ENCODE measurements at places on chromosomes 12 and 14.

DNA sequence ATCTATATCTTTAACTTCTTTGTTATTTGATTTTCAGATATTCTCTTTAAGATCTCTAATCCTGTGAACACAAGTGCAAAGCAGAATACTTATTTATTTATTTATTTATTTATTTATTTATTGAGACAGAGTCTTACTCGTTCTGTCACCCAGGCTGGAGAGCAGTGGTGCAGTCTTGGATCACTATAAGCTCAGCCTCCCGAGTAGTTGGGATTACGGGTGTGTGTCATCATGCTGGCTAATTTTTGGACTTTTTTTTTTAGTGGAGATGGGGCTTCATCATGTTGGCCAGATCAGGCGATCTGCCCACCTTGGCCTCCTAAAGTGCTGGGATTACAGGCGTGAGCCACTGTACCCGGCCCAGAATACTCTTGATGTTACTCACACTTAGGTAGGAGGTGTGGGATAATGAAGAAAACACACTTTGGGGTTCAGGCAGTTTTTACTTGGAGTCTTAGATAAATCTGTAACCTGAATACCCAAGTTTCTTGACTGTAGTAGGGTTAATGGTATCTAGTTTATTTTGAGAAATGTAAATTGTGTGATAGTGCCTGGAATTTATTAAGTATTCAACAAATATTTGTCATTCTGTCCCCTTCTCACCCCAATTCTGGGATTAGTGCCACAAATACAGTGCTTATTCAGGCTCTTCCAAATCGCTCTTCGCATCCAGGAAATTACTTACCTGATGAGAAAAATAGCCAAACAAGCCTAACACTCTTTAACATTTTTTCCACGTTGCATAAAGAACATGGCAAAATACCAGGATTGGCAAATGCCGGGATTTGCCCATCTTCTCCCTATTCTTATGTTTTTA, 33.0 kb downstream of the METAP2 start:
- no peak for DNase-seq

GRCh38 chr12:18071336-18071735, 18.7 kb downstream of the RERGL start:
- peak; percentile 32 for DNase-seq

DNA sequence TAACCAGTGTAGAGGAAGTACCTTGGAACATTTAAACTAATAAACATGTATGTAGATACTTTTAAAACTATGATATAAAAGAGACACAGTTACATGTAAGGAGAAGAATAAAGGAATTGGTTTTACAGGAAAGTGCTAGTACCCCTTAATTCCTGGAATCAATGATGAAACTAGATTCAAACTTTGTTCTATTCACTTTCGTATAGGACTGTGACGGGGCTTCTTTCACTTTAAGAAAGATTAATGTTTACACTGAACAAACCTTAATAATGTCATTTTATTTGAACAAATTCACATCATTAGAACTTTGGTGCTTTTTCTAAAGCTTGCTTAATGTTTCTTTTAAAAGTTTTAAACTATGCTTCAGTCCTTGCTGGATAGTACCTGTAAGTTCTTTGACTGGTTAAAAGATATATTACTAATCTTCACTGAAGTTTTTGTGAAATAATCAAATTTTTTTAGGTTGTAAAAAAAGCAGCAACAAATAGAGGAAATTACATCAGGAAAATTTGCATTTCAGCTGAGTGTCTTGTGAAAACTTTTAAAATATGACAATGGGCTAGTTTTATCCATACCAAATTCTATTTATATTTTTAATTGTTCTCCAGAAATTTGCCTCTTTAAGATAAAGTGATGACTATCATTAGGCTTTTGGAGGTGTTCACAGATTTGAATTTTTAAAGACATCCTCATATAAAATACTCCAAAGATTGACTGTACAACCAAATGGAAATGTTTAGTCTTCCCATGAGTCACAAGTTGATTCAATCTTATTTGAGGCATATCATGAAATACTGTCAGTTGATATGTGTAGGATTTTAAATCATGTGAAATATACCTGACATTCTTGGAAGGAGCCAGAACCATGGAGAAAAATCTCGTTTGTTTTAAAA, 36.2 kb downstream of the PAPOLA start:
- no peak for DNase-seq

- no peak for DNase-seq
Measured at GRCh38 chr12:71447691-71448132, 8.1 kb downstream of the LGR5 start.

GRCh38 chr14:76780875-76781647, 19.8 kb downstream of the VASH1 start:
- DNase-seq = no peak

DNA sequence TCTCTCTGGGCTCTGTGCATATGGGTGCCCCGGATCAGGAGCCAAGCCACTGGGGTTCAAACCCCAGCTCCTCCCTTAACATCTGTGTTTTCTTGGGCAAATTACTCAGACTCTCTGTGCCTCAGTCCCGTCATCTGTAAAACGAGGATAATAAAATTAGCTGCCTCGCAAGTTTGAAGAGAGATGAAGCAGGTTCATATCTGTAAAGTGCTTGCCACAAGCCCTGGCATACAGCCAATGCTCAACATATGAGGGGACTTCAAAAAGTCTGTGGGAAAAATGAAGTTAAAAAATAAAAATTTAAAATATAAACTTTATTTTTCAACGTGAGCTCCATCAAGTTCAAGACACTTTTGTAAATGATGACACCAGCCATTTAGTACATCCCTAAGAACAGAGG, 276.7 kb downstream of the FOXN3 start:
- DNase-seq = no peak

DNA sequence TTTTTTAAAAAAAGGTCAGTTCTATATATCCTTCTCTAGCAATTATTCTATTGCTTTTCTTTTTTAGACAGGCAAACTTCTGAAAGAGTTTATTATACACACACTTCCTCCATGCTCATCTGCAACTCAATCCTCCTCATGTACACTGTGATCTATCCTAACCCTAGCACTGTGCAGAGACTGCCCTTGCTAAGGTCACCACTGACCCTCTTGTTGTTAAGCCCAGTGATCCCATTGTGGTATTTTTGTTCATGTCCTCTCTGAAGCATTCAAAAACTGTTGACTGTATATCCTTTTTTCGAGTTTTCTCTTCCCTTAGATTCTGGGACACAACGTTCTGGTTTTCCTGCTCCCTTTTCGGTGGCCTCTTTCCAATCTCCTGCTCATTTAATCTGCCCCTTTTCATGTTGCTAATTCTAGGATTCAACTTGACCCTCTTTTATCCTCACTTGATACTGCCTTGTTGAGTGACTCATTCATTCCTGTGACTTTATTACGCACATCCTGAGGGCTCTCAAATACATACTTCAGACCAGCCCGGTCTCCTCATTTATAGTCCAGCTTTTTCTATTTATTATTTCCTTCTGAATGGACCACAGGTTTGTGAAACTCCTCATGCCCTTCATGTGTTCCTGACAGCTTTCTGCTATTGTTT, 53.9 kb upstream of the PTPRB start:
- DNase-seq = no peak

DNA sequence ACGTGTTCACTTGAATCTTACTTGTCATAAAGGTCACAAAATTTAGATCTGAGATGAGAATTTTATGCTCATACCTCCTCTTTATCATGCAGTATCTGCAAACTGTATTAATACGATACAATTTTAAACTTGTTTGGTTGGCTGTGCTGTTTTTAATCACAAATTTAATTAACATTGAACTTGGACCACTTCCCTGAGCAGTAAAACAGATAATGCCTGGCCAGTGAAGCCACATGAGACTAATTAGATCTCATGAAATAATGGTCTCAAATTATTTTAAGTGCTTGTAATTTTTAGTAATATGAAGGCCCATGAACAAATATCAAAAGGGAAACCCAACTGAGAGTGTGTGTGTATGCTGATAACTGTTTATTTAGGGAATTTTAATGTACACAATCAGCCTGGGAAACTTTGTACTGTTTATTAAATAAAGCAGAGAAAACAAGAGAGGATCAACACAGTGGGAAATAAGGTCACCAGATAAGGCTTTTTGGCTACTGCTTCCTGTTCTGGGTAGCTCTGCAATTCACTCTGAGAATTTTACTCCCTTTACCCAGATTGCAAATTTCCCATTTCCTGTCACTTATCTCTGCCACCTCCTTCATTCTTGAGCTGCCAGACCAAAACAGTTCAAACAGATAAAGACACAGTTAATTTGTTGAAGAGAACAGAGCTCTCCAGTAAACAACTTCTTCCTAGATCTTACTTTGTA, 61.6 kb upstream of the GNPNAT1 start:
- no peak for DNase-seq

GRCh38 chr12:114935658-114936057, 251.7 kb upstream of the TBX3 start:
- DNase-seq = no peak

DNA sequence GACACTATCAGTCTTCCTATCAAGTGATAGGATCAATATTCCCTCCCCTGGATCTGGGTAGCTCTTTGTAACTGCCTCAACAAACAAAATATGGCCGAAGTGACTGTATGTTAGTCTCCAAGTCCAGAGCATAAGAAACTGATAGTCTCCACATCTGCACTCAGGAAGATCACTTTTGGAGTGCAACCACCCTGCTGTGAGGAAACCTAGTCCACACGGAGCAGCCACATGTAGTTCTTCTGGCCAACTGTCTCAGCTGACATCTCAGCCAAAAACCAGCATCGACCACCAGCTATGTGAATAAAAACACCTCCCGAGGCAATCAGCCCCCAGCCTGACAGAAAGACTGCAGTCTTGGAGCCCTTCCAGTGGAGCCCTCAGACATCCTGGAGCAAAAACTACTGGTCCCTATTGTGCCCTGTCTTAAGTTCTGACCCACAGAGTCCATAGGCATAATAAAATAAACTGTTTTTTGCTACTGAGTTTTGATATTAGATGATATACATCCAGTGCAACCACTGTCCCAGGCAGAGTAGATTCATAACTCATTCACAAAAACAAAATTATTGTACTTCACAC, 143.8 kb downstream of the MED13L start:
- no peak for DNase-seq

GRCh38 chr12:91590966-91591638, 408.5 kb upstream of the DCN start:
- peak; percentile 89 for DNase-seq

- DNase-seq = no peak
Measured at GRCh38 chr12:120260607-120261006, 4.9 kb downstream of the PXN start.

GRCh38 chr14:78530078-78530477, 359.9 kb downstream of the NRXN3 start:
- DNase-seq = no peak

GRCh38 chr12:75695926-75696325, 184.5 kb upstream of the KRR1 start:
- DNase-seq = no peak

DNA sequence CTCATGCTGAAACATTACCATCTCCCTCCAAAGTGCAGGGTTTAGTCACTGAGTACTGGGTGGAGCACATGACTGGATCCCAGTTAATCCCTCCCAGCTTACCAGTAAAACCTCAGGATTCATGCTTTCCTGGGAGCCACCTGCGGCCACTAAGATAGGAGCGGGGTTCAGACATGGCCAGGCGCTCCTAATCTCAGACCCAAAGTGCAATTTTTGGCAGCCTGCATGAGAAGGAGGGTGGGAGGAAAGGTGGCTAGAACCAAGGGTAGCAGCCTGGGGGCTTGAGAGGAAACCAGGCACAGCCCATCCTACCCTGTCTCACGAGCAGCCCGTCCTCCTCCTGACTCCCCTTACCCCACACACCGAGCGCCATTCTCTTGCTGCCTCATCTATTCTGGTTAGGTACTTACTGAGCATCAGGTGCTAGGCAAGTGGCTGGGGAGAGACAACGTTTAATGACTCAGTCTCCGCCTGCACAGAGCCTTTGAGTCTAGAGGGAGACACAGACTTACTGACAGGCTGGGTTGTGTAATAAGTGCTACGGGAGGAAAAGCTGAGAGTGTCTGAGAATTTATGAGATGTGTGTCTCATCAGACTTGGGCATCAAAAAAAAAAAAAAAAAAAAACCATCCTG, 9.9 kb downstream of the GPRC5A start:
- DNase-seq = no peak

GRCh38 chr12:25677232-25677937, 124.3 kb upstream of the LMNTD1 start:
- DNase-seq = no peak

DNA sequence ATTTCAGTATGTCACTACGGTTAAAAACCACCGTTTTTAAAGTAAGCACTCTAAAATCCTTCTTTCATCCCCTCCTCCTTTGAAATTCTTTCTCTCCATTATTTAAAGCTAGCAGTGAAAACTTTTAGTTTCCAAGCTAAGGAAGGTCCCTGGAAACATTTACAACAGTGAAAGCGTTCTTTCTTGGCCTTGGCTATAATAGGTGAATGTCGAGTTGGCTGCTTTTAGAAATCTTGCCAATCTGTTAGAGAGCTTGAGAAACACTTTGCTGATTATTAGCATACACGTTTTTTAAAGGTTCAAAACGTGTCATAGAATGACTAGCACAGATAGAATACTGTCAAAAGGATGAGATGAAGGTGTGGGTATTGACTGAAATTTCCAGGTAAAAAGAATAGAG, 83.4 kb downstream of the PPP2R5E start:
- no peak for DNase-seq

DNA sequence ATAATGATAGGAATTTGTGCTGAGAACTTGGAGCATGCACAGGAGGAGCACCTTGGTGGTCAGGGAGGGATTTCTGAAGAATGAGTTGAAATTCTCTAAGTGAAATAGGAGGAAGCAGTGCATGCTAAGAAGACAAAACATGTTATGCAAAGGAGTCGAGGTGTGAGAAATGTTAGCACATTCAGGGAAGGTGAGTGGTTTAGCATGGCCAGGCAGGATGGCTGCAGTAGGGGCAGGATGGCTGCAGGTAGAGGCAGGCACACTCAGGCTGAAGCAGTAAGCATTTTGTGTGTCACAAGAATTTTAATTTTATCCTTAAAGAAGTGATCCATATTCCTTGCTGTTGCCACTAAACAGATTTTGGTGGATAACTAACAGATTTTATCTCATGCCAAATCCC, 46.3 kb downstream of the CATSPERB start:
- DNase-seq = no peak

DNA sequence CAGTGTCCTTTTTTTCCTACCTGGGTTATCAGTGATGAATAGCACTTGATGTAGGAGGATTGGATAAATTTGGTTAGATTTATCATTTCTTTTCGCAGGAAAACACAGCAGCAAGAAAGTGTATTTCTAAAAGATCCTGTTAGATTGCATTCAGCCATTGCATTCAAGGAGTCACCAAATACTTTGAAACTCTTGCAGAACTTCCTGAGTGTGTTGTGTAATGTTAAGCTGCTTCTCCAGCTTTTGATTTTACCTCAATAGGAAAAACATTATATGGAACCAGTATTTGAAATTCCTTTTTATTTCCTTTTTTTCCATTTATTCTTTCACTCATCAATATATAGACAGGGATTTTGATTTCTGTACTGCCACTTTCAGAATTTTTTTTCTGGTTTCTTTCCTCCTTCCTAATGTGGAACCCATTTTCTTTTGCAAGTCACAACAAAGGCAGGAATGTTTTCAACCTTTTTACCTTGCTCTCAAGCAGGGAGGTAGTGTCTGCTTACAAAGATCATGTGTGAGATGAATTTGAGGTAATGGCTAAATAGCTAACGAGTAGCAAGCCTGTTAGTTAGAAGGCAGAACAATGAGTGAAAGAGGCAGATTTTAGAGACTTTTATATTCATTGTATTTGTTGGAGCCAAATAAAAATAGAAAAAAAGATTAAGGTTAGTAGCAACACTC, 56.2 kb downstream of the PPHLN1 start:
- DNase-seq = no peak
